Keratinocyte (primary cell): ENCODE measurements at places on chromosomes 3 and 15.
A peak's percentile ranks its signal among the peaks of the same experiment; 100 is the strongest.

DNA sequence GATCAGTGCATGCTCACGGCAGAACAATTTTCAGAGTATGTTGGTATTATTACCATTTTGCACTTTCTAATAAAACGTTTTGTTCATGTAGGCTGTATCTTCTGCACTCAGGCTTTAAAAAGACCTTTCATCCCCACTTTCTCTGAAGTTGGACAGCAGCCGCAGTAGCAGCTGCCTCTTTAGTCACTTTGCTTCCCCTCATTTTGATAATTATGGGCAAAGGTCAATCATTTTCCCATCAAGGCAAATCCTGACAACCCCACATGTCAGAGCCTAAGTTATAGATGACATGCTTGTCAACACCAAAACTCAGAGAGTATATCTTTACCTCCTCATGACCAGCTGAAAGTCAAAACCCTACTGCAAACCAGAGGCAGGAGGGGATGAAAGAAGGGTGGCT is 99.7 kb downstream of the ROBO2 start:
- no peak for DNase-seq

GRCh38 chr3:12351145-12351544 is 62.3 kb downstream of the PPARG start:
- DNase-seq, result no peak

DNA sequence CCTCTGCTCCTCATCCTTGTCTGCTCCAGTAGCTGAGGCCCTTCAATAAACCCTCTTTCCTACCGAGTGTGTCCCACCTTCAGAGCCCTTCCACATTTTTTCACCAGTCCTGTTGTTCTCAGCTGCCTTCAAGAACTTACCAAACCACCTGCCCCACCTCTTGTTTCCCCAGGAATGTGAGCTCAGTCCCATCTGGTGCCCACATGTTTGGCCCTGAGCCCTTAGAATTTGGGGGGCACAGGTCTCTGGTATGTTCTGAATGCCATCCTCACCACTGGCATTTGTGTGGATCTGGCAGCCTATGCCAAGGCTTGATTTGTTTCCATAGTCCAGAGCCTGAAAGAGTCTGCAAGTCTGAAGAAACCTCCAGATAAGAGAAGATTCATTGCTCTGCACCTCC is 315.2 kb upstream of the PPP2R3A start:
- DNase-seq, result no peak

DNA sequence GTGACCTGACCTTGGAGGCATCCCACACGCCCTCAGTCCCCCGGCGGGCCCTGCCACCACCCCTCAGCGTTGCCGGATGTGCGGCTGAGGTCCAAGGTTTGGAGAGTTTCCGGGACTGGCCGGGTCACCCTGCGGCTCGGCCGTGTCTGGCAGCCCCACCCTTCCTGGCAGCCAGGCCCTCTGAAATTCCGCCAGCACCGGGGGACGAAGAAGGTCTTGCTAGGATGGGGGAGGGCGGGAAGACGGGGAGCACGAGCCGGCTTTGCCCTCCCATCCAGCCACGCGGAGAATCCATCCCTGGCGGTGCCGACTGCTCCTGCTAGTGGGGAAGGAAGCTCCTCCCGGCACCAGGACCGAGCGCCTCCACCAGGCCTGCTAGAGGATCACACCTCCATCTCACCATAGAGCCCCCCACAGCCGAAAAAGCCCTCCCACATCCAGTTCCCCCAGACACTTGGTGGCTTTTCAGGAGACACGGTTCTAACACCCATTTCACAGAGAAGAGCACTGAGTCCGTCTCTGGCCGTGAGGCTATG is 81.5 kb downstream of the CPN2 start:
- DNase-seq, result no peak

GRCh38 chr3:126968391-126969390 is 14.2 kb upstream of the PLXNA1 start:
- DNase-seq, result no peak

GRCh38 chr15:63553388-63553791 is 43.8 kb upstream of the FBXL22 start:
- peak; percentile 40 for DNase-seq

DNA sequence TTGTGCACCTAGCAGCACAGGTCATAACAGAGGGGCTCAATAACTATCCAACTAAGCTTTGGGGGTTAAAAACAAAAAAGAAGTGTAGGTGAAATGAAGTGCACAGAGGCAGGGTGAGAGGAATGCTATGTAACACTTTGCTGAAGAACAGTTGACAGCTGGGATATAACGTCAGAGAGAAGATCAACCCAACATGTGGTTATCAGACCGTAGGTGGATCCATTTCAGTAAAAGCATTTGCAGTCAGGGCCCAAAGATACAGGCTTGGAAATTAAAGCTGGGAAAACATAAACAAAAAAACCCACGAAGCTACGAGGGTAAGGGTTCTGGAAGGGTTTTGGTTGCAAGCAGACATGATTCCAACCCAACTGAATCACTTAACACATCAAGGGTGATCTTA is 377.5 kb upstream of the NR2F2 start:
- no peak for DNase-seq

- no peak for DNase-seq
Observed at GRCh38 chr15:33043636-33044035, 150.9 kb downstream of the FMN1 start.

DNA sequence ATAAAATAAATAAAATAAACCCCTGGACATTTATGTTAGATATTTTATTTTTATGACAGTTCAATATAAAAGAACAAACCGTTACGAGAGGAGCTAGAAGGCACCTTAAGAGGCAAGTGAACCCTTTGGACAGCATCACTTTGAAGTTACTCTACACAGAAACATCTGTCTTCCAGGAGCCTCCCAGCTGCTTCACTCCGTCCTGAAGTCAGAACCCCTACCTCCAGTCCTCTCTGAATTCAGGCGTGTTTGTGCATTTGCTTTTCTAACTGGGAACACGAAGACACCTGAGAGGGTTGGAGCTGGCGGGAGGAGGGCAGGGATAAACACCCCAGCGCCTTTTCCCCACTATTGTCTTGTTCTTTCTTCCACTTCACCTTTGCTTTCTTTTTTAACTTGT is 46.2 kb downstream of the CMTM7 start:
- no peak for DNase-seq

GRCh38 chr3:101862416-101863165 is 13.3 kb downstream of the NFKBIZ start:
- no peak for DNase-seq

- DNase-seq, result no peak
Observed at GRCh38 chr3:196287090-196287439, 461 bp downstream of the PCYT1A start.

- no peak for DNase-seq
Observed at GRCh38 chr3:2390926-2391532, 292.4 kb downstream of the CNTN4 start.

- DNase-seq, result no peak
Observed at GRCh38 chr15:101498717-101499480, 9.4 kb upstream of the PCSK6 start.

DNA sequence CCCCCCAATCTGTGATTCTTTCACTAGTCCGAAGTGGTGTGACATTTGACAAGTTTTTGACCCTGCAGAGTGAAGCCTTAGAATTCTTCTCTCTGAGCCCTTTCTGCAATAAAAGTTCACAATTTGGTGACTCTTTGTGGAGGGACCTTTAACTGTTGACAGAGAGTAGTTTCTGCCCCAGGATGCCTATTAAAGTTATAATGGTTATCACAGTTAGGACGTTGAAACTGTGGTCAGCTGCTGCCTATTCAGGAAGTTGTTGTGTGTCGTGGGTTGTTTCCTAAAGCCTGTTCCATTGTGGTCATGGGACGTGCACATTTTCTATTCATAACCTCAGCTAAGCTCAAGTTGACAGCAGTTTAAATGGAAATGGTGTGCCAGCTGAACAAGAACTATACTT is 274.5 kb downstream of the NEK10 start:
- DNase-seq, result no peak

GRCh38 chr3:67647390-67647878 is 7.0 kb downstream of the SUCLG2 start:
- DNase-seq, result no peak

- DNase-seq, result no peak
Observed at GRCh38 chr3:55484801-55485791, 2.0 kb downstream of the WNT5A start.

DNA sequence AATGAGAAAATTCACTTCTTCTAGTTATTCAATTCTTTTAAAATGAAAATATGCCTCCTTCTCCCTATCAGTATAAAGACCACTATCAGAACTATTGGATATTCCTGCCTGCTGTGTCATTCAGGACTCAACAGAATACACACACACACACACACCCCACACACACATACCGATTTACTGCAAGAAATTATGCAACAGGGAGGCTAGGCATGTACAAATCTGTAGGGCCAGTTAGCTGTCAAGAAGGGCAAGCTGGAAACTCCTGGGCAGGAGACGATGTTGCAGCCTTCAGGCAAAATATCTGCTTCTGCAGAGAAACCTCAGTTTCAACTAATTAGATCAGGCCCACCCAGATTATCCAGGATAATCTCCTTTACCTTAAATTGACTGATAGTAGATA is 13.9 kb upstream of the RYR3 start:
- no peak for DNase-seq

- DNase-seq, result no peak
Observed at GRCh38 chr3:194879991-194880939, 194.6 kb downstream of the FAM43A start.

GRCh38 chr15:39230205-39230907 is 350.5 kb upstream of the THBS1 start:
- no peak for DNase-seq

DNA sequence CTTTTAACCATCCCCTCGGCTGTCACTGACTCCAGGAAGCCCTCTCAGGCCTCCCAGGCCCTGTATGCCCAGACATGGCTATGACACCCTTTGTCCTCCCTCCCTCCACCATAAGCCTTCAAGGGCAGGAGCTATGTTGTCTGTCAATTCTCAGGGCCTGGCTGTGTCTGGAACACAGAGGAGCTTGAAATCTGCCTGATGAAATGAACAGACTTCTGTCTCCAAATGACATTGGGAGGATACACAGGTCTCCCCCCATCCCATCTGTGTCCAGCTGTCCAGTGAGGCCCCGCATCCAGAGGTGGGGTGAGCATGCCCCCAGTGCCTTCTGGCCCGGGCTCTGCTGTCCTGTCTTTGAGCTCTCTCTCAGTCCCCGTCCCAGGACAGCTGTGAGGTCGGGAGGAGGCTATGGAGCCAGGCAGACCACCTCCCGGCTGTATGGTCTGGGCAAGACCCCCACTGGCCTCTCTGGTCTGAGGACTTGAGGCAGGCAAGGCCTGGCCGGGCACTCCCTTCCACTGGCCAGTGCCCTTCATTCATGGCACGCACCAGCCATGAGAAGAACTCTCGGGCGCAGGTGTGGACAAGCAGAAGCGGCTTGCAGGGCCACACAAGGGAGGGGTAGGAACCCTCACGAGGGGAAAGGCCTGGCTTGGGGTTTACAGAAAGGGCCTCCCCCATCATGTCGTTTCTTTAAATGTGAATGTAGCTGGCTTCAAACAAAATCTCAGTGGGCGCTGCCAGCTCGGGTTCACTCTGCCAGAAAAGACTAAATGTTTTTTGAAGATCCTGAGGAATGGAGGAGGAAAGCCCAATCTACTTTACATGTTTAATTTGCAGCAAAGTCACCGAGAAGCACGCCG is 38.9 kb downstream of the PCSK6 start:
- DNase-seq, result no peak

DNA sequence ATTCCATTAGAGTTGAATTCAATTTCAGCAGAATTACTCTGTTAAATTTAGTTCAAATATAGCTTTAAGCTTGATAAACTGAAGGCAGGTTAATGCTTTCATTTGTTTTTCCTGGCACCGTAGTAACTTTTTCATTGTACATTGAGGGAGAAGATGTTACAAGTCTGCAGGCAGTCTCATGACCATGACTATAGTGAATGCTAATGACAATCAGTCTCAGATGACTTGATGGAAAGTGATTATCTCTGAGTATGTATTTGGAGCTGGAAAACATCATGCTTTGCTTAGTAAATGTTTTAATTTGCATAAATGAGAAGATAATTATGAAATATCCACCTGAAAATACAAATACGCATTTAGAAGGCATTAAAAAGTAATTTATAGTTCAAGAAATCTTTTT is 16.0 kb upstream of the RNF7 start:
- DNase-seq, result no peak

GRCh38 chr3:4523710-4524698 is 30.9 kb downstream of the ITPR1 start:
- DNase-seq, result no peak

- no peak for DNase-seq
Observed at GRCh38 chr3:67489816-67490215, 164.6 kb downstream of the SUCLG2 start.

DNA sequence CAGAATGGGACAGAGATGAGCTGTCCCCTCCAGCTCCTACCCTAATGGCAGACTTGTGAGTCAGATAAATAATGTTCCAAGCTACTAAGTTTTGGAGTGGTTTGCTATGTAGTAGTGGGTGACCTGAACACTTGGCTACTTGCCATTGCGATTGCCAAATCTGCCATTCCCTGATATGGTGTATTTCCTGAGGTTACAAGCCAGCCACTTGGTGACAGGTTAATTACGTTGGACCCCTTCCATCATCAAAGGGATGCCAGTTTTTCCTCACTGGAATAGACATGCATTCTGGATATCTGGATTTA is 33.6 kb downstream of the MORF4L1 start:
- no peak for DNase-seq

DNA sequence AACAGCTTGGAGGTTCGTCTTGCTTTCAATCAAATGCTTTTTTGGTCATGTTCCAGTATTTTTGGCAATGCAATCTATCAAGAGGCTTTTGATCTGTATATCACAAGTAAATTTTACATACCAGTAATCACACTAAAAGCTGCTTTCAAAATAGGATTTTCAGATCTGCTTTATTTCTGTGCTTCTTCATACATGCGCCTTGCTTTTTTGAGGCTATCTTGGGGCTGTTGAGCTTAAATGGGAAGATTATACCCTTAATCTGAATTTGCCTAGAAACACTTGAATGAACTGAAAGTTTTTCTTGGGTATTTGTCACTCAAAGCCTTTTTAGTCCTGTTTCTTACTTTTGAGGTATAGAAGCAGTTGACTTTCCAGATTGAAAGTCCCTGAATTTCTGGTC is 62.1 kb upstream of the DCBLD2 start:
- DNase-seq, result no peak

DNA sequence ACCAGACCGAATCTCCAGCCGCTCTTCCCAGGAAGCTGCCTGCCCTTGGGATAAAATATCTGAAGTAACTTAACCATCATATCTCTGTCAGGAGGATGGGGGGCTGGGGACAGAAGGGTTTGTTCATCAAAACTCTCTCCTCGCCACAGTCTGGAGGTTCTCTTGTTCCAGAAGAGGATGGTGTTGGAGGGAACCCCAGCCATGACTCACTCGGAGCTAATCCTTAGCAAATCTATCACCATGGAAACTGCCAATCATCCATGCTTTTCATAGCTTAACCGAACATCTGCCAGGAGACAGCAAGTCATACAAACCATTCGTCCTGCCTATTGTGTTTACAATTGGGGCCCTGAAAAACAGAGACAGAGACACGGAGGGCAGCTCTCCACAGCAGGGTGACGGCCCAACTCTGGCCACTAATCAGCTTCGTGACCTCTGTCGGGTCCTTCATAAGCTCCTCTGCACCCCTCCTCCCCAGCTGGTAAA is 73.8 kb upstream of the HEG1 start:
- peak; percentile 44 for DNase-seq
